Kidney (tissue), 22 donors: ENCODE measurements at places on chromosomes 4 and X. TPM values are rescaled to one million over a fixed set of nuclear protein-coding genes. Genes with fewer than 3 reads are reported as not detected.

The RWDD4 gene
- 17.7 TPM for total RNA-seq

The MAGEA9B gene
- total RNA-seq = not detected

The DGKK gene
- not detected for total RNA-seq

The FTSJ1 gene
- 33.9 TPM for total RNA-seq

The CEP44 gene
- 14.7 TPM for total RNA-seq

The PRRG3 gene
- 0.44 TPM for total RNA-seq

The TRIM75 gene
- not detected for total RNA-seq

The WDR1 gene
- total RNA-seq = 313 TPM

The XAGE1A gene
- total RNA-seq = not detected

The LRRC66 gene
- total RNA-seq = 0.44 TPM

- DNase-seq = no peak
These were observed 178.7 kb upstream of the MAGEE2 start for GRCh38 chrX:75963774-75964173.

GRCh38 chrX:31483336-31483735, 411.5 kb upstream of the FTHL17 start:
- DNase-seq = no peak

DNA sequence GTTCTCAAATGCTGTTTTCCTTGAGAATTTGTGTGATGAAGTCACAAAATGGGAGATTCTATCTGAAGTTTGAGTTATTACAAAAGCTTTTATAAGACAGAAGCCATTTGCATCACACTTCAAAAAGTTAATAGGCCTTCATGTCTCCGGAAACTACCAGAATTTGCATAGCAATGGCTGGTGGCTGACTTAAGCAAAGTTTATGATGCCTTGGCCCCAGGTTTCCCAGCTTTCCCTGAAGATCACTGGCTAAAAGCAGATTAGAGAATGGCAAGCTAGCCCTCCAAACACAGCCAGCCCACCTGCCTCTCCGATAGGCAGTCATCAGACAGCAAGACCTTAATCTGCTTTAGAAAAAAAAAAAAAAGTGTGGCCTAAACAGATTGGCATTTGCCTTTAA, 197.8 kb downstream of the HS3ST1 start:
- no peak for DNase-seq

- DNase-seq = peak; percentile 77
These were observed 25.7 kb downstream of the SEPTIN6 start for GRCh38 chrX:119667111-119667878.

DNA sequence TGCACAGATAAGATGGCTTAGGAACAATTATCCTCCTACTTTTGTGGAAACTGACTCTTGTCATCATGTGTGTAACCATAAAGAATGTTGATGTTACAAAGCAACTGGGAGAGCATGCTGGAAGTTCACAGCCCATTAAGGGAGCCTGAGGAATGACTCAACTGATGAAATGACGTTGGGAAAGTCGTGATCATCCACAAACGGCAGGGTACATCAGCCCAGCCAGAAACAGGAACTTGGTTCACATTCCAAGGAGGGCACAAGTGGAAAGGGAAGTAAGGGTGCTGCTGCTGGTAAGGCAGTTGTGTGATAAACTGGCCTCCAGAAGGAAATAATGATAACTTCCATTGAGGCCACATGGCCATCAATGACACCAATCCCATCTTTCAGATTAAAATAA, 6.7 kb downstream of the TEC start:
- DNase-seq = no peak

DNA sequence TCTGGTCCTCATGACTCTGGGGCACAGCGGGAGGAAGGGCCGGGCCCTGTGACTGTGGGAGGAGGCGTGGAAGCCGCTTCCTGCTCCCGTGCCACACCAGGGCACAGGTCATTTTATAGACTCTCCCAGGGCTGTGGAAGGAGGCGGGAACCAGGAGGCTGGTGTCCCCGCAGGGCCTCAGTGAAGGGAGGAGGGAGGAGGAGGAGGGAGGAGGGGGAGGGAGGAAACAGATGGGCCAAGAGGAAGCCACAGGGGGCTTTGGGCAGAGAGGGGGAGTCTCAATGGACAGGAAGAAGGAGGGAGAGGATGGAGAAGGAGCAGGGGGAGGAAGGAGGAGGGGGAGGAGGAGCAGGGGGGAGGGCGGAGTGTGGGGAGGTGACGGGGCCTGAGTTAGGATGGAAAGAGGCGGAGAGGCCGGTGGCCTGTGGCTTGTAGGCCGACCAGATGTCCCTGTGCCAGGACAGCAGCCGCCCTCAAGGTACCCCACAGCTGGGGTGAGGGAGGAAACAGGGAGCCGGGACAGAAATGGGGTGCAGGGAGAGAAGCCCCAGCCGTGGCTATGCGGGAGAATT, 6.2 kb upstream of the PLCXD1 start:
- peak; percentile 74 for DNase-seq

DNA sequence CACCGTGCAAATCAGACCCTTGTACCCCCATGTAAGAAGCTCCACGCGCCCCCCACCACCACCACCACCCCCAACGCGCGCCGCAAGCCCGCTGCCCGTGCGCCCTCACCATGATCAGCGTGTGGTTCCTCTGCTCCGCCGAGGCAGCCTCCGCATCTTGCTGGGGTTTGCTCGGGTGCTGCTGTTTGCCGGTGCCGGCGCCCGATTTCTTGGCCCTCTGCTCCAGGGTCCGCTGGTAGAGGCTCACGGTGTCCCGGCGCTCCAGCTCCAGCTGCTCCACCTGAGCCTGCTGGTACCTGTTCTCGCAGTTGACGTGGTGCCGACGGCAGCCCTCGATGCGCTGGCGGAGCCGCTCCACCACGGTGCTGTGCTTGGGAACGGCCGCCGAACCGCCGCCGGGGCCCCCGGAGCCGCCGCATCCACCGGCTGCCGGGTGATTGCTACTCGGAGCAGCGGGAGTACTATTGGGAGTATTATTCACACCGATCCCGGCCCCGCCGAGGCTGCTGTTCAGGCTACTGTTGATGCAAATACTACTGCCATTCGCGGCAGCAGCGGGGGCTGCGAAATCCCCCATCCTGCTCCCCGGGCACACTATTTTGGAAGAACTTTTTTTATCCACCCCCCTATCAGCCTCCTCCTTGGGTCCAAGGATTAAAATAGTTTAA, 1.1 kb downstream of the MAML3 start:
- peak; percentile 78 for DNase-seq

DNA sequence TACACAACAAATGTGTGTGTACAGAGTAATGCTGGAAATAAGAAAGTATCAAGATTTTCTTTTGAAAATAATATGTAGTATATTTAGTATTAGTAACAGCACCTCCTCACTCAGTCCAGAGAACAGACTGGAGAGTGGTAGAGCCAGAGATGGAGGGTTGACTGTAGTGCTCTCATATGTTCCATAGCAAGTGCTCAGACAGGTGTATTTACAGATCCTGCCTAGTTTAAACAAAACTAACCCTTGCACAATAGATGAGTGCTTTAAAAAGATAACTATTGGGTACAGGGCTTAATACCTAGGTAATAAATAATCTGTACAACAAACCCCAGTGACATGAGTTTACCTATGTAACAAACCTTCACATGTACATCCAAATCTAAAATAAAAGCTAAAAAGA, 381.0 kb upstream of the EMCN start:
- DNase-seq = no peak

DNA sequence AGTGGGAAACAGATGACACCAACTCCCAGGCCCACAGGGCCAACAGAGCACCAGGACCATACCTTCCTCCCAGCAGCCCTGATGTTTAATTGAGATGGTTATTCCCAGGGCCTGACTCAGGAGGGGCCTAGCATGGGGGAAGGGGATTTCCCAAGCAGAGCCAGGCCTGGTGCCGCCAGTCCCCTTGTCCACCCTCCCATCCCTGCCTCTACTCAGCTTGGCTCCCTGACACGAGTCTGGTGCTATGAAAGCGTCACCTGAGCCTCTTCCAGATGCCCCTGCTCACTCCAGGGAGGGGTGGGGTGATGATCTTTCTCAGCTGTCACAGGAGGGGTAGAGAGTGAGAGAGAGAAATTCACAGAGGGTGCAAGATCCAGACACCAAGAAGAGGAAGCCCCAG, 72.7 kb downstream of the EFNB1 start:
- no peak for DNase-seq

- DNase-seq = no peak
These were observed 350.4 kb downstream of the FSTL5 start for GRCh38 chr4:161813389-161813788.

GRCh38 chr4:183873409-183874185, 31.5 kb upstream of the STOX2 start:
- DNase-seq = no peak

DNA sequence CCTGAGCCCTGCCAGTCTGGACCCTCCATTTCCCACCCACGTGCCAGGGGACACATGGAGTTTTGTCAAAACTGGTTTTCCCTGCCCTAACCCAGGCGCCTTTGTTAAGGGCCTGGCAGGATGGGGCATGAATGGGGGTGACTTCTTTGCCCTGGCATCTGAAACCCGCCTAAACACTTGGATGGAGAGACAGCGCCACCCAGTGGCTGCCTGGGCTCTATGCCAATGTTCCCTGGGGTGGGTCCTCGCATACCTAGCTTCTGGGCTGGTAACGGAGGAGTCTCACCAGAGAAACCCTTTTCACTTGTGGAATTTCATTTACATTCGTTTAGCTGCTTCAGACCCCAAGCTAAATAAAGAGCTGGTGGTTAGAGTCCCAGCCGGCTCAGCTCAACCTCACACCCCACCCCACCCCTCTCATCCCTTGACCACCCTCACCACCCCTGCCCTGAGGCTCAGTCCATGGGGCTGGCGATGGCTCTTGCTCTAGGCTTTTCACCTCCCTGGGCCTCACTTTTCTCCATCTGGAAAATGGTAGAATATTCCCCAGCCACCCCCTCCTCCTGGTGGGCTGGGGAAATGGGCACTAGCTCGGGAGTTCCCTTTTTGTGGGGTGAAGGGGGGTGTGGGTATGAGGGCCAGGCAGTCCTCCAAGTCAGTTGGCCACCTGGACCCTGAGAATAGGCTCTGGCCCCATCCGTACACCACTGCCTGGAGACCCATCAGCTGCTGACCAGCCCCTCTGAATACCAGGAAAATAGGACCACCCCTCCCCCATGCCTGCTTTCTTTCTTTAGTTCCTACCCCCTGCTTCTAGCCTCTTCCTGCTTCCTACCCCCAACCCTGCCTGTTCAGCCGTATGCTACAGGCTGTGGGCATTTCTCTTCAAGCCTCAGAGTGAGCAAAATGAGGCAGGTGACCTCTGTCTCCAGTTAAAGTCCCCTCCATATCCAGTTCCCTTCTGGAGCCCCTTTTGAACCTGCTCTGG, 57.1 kb upstream of the PJA1 start:
- DNase-seq = peak; percentile 83

- DNase-seq = no peak
These were observed 81.7 kb downstream of the RELL1 start for GRCh38 chr4:37604461-37604860.

DNA sequence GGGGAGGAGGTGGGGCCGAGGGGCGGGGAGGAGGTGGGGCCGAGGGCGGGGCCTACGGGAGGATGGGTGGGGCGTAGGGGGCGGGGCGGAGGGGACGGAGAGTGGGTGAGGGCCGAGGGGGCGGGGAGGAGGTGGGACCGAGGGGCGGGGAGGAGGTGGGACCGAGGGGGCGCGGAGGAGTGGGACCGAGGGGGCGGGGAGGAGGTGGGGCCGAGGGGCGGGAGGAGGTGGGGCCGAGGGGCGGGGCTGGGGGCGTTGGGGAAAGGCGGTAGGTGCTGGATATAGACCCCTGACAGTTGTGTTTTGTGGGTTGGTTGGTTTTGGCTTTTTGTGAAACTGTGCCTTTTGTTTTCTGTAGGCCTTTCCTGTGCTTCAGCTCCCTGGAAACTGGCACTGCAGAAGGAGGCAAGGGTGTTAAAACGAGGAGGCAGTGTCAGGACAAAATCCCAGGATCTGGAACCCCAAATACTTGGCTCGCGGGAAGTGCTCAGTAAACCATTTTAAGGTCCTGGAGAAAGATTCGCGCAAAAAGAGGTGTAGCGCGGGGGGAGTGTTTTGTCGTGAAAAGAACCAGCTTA, 580 bp upstream of the MMGT1 start:
- peak; percentile 90 for DNase-seq

GRCh38 chrX:27565992-27566391, 24.2 kb upstream of the DCAF8L2 start:
- no peak for DNase-seq

DNA sequence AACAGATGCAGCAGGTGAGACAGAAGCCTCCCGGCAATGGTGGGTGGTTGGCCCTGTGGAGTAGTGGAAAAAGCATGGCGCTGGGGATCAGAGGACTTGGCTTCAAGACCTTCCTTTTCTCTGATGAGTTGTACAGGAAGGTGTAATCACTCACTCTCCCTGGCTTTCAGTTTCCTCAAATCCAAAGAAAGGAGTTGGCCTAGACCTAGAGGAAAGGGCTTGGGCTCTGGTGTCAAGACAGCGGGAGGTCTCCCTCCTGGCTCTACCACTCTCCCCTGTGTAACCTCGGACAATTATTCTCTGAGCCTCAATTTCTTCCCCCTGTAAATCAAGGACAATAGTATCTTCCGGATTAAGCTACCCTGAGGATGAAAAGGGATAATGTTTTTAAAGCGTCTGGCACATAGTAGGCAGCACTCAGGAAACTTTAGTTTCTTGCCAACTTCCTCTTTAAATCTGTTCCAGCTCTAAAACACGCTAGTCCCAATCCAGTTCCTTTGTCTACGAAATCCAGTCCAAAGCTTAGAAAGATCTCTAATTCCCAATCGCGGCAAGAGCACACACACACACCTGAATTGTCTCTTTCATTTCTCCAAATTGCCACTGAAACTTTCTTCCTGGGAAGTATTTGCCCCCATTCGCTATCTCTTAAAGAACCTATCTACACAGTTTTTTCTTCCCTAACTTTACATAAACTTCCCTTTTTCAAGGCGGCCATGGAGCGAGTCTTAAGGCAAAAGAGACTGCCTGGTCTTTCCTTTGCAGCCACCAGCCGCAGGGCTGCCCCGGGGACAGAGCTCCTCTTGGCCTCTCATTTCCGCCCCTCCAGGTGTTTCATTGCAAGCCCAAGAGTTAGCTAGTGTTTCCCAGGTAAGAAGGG, 29.9 kb upstream of the GPC4 start:
- DNase-seq = peak; percentile 39

- no peak for DNase-seq
These were observed 170.2 kb downstream of the RAPGEF2 start for GRCh38 chr4:159273141-159273438.
